ENCODE measurements at places on chromosomes 2 and 18.

DNA sequence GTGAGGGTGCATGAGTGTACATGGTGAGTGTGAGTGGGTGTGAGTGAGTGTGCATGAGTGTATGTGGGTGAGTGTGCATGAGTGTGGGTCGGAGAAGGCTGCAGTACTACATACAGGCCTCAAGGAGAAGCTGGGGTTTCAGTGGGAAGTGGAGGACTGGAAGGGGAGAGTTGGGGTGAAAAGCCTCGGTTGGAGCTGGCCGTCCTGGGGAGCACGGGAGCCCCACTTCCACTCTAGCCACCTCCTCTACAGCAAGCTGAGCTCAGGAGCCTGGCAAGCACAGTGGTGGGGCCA, 68.7 kb upstream of the HPCAL1 start:
- no peak for DNase-seq

- DNase-seq: no peak
Observed at GRCh38 chr2:119536211-119536610, 8.0 kb upstream of the CFAP221 start.

DNA sequence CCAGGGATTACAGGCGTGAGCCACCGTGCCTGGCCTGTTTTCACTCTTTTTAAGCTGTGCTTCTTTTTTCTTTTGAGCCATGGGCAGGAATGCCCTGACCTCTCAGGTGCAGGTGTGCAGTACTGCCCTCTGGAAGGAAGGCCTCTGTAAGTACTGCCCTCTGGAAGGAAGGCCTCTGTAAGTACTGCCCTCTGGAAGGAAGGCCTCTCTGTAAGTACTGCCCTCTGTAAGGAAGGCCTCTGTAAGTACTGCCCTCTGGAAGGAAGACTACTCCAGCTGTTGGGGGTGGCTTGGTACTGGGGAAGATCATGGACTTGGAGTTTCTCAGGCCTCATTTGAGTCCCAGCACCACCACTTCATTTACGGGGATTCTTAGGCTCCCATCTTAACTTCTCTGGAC, 248.5 kb upstream of the ID2 start:
- no peak for DNase-seq

DNA sequence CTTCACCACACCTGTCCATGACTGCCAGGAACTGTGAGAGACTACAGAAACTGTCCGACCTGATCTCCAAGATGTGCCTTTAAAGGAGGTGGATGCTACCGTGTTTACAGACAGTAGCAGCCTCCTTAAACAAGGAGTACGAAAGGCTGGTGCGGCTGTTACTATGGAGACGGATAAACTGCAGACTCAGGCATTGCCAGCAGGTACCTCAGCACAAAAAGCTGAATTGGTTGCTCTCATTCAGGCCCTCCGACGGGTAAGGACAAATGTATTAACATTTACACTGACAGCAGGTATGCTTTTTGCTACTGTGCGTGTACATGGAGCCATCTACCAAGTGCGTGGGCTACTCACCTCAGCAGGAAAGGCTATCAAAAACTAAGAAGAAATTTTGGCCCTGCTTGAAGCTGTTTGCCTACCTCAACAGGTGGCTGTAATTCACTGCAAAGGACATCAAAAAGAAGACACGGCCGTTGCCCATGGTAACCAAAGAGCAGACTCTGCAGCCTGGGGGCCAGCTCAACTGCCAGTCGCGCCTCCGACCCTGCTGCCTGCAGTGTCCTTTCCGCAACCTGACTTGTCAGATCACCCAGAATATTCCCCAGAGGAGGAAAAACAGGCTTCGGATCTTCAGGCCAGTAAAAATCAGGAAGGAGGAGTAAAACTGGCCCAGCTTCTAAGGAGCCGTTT, 30.9 kb downstream of the SKA1 start:
- no peak for DNase-seq

DNA sequence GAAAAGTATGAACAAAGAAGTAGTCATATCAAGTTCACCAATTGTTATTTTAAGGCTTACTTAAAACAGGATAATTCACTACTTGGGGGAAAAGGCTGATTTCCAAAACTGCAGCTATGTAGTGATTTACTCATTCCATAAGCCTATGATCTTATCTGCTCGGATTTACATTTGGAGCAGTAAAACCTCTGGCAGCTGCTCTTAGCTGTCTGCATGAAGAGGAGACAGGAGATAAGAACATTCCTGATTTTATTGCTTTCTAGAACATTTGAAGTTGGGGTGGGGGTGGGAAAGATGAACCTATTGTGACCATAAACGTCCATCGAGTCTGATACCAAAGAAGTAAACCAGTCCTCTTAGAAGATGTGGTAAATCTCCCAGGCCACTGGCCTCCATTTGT, 120.9 kb downstream of the MMADHC start:
- no peak for DNase-seq

DNA sequence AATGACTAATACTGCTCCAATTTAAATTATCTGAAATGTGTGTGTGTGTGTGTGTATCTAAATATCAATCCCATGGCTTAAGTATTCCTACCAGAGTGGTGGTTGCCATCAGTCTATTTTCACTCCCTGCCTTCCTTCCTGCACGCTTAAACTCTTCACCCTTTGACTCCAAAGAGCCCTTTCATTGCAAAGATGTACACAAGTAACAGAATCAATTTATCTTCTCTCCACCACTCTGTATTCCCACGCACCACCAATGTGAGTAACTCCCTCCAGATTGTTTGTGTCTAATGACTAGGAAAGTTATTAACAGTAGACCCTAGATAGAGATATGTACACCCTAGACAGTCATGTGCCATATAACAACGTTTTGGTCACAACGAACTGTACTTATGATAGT, 42.8 kb downstream of the ARL6IP6 start:
- DNase-seq: no peak

DNA sequence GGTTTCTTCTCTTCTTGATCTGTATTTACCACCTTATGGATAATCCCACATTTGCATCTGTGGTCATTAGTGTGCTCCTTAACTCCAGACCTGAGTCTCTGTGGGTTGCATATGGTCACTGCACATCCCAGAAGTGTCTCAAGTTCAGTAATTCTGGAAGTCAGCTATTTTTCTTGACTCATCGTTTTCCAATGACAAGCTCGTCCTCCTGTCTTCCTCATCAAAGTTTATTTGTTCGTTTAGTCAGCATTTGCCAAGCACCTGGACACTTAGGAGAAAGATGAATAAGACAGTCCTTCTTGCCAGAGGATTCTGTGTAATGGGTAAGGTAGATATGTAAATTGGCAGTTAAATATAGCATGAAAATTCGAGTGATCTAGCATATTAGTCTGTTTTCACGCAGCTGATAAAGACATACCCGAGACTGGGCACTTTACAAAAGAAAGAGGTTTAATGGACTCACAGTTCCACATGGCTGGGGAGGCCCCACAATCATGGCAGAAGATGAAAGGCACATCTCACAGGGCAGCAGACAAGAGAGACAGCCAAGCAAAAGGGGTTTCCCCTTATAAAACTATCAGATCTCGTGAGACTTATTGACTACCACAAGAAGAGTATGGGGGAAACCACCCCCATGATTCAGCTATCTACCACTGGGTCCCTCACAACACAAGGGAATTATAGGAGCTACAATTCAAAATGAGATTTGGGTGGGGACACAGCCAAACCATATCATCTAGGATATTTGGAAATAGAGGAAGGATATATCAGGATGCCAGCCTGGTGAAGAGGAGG, 19.4 kb downstream of the FASTKD2 start:
- no peak for DNase-seq

DNA sequence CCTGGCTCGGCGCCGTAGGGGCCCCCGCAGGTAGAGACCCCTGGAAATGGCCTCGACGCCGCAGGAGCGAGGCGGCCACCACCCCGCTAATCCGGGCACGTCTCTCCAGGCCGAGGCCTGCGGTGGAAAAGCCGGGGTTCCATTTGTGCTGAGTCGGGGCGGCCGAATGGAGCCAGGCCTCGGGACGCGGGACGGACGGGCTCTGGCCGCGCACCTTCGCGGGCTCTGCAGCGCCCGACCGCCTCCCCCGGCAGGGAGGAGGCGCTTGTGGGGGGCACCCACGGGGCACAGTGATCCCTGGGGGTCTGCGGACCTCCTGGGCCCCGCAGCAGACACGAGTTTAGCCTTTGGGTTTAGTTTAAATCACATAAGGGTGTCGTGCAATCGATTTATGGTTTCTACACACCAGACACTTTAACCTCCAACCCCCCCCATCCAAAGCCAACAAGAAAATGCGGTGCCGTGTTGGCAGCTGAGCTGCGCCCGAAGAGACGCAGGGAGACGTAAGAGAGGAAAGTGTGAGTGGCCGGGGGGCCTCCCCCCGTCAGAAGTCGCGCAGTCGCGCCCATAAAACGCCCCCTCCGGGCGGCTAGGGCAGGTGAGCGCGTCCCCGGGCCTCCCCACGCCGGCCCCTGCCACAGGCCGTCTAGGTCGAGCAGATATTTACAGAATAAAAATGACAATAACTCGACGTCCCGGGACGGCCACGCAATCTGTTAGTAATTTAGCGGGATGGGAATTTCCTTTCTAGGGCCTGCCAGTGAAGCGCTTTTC, 1.0 kb upstream of the NFATC1 start:
- peak; percentile 39 for DNase-seq
